NCI-H69 (cell line): ENCODE measurements at places on chromosomes 5 and 9.

DNA sequence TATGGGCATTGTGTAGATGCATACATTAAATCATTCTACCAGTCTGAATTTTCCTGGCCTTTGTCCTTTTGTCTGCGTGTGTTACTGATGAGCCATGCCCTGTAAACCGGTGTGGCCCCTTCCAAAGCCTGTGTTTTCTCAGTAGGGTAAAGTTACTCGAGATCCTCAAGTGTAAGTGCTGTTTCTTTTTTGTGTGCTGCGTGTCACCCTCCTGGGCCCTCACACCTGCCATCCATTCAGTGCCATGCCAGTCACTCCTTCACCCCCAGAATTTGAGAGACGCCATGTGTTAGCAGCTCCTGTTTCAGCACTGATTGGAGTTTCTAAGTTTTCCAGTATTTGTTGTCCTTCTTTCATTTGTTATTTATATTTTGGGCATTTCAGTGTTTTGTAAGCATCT lies 288.2 kb downstream of the FANCC start:
- DNase-seq, result peak; percentile 44

GRCh38 chr5:139845846-139846681 lies 50.5 kb downstream of the PSD2 start:
- DNase-seq, result no peak

GRCh38 chr5:44783634-44784315 lies 25.0 kb upstream of the MRPS30 start:
- DNase-seq, result no peak

DNA sequence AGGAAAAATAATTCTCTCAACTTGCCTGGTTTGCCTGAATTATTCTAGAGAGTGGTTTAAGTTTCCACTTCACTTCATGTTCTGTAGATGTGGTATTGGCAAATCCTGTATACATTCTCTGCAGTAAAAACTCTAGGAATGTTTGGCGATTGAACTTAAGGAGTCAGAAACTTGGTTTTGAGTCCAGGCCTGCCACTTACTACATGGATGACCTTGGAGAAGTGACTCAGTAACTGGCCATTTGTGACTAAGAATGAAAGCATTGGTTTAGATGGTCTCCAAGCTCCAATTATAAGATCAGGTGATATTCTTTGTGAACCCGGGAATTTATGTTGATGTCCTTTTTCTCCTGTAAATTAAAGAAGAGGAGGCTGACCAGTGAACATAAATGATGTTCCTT lies 233.8 kb downstream of the GAS1 start:
- DNase-seq, result no peak
